ENCODE measurements at places on chromosomes 6 and 20.

- no peak for DNase-seq
Observed at GRCh38 chr6:138535728-138536455, 36.6 kb upstream of the NHSL1 start.

GRCh38 chr20:50850721-50851286, 55.9 kb downstream of the BCAS4 start:
- peak; percentile 69 for DNase-seq

DNA sequence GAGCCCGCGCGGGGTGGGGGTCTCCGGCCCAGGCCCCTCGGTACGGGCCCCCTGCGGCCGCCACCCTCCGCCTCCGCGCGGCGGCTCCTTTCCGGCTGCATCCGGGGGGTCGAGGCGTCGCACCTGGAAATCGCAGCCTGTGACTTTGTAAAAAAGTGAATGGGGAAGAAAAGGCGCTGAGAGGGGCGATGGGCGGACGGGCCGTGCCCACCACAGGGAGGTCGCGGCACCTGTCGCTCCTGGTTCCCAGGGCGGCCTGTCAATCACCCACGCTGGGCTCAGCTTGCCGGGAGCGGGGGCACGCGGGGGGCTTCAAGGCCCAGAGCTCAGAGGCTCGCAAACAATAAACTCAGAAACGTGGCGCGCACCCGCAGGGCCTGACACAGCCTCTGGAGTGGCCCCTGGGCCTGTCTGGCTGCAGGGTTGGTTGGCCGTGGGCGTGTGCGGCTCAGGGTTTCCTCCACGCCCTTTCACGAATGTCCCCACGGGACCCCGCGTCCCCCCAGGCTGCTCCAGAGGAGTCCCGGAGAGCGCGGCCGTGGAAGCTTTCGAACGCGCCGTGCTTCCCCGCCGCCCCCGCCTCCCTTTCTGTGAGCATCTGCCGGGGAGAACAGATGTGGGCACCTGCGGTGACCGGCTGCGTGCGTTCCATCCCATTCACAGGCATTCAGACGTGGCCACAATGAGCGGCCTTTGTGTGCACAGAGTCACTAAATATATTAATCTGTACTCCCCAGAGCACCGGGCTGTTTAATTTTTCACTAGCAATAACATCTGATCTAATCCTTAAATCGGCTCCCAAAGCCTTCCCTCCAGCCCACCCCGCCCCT, 6.1 kb upstream of the DLL1 start:
- no peak for DNase-seq

DNA sequence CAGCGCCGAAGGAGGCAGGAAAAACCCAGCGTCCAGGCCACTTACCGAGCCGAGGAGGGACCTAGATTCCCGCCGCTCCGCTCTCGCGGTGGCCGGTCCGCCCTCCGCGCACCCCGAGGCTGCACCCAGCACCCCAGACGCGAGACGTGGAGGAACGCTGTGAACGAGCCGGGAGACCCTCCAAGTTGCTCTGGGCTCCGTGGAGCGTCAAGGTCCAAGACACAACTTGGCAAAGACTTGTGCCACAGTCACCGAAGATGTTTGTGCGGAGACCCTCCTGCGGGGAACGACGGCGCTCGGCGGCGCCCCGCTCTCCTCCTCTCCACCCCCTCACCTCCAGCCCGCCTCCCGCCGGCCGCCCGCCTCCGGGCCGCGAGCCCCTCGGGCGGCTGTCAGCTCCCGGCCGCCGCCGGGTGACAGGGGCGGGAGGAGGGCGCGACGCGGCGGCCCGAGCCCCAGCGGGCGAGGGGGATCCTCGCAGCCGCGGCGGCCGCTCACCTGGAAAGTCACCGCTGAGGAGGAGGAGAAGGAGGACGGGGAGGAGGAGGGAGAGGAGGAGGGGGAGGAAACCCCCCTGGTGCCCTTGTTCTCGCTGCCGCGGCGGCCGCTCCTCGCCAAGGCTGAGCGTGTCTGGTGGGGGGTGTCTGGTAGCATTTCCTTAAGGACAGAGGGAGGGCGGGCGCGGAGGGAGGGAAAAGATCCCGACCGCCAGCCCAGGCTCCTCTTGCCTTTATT, 637 bp upstream of the HIVEP2 start:
- no peak for DNase-seq

GRCh38 chr6:25601800-25602673, 50.0 kb upstream of the SCGN start:
- peak; percentile 8 for DNase-seq

DNA sequence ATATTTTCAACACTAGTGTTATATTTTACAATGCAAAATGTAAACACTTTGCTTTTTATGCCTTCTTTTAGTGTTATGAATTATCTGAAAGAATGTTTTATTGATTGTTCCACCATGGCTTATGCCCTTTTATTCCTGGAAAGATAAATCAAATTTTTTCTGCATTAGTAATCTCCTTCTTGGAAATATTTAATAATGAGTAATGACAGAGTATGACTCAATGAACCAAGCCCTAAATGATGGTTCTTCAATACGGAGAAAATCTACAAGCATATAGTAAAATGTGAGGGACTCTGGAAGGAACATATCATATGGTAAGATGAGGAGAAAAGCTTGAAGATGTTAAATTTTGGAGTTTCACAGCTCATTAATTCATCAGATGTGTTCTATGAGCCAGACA, 929.6 kb downstream of the C6orf118 start:
- no peak for DNase-seq

- DNase-seq, result no peak
Observed at GRCh38 chr6:126072834-126073233, 86.5 kb downstream of the TRMT11 start.

DNA sequence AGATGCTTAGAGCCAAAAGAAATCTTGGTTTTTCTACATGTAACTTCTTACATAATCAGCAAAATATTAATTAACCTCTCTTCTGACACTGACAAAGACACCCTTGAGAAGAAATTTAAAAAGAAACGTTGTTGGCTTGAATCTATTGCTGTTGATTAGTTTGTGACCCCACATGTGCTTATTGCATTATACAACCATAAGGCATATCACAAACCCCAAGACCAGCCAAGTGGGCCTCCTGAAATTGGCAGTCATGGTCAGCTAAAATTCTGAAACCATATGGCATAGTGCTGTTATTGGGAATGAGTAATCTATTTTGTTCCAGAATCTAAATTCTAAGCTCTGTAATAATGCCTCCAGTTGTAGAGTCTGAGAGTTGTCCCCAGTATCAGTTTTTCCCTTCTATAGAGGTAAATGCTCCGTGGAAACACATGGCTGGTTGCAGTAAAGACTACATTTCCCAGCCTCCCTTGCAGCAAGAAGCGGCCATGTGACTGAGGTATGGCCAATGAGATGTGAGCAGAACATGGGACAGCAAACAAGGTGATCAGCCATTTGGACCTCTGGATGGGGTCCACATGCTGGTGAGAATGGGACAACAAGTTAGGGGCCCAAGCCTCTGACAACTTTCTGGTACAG, 42.3 kb upstream of the PTPN1 start:
- peak; percentile 42 for DNase-seq

DNA sequence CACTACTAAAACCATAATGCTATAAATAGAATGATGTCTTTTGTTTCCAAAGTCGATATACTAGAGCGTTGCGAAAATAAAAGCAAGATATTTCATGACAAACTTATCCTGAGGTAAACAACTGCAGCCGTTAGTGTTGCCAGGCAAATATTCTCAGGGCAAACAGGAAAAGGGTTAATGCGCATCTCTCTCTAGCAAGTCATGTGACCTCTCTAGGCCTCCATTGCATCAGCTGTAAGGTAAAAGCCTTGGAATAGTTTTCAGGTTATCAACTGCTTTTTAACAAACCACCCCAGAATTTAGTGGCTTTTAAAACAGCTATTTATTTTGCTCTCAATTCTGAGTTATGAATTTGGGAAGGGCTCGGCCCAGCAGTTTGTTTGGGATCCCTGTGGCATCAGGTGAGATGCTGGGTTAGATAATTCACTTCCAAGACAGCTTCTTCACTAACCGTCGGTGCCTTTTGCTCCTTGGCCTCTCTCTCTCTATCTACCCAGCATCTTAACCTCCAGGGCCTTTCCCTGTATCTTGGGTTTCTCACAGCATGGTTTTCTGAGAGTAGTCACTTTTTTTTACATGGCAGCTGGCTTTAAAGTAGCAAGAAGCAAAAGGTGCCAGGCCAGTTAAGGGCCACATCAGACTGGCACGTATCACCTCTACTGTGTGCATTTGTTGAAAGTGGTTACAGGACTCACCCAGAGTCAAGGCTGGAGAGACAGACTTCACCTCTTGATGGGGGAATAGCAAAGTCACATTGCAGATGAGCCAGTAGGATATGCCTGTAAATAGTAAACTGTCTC, 39.2 kb upstream of the LTV1 start:
- peak; percentile 15 for DNase-seq

DNA sequence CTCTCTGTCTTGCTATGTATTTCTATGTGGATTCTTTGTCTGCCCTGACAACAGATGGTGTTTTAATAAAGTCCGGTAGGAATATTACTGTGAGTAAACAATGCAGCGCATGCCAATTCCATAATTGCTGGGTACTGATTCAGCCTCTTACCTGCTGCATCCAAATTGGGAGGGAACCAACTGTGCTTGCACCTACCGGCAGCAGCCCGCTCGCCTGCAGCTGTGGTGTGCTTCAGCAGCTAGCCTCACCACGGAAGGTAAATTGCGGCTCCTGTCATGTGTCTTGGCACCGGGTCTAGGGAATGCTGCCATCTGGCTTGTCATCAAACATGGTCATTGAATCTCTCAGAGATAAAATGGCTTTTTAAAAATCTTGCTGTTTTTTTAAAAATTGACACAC, 704.8 kb upstream of the SLC35B3 start:
- no peak for DNase-seq

DNA sequence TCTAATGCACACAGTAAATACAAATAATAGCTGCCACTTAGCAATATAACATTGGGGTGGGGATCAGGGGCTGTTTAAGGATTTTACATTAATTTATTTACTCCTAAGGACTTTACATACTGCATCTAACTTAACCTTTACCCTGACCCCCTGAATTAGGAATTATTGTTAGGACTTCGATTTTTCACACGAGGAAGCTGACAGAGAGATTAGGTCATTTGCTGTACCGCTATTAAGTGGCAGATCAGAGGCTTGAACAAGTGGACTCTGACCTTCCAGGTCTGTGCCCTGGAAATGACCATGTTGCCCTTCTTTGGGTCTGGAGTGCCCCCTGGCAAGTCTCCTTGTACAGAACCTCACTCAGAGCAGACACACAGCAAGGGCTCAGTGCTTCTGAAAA, 5.2 kb upstream of the ELMO2 start:
- DNase-seq, result no peak

DNA sequence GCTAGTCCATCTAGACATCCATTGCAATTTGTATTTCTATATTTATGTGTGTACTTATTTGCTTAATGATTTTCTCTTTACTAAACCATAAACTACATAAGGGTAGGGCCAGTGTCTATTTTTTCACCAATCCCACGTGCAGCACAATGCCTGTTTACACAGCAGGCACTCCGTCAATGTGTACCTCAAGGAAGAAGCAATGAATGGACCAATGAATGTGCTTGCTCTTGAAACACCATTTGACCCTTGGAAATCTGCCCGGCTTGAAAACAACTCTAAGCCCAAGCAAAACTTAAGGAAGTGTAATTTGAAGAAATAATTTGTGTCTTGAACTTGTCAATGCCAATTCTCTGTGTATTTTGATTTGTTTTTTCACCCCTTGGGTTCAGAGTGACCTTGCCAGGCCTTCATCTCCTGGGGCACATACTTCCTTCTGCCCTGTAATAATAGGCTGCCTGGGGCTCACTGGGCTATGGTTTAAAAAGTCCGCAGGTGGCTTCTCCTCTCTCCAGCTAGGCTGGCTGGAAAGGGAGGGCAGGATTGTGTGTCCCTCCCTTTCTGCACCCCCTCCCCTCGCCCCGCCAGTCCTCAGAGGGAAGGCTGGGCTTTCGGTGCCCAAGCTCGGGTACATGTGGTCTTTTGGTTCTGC, 140.8 kb upstream of the ARMC2 start:
- DNase-seq, result no peak

All from NT2/D1 (cell line).